T-cell (primary cell): ENCODE measurements at places on chromosomes 1 and 21.

GRCh38 chr1:32219022-32219421 is 3.1 kb downstream of the TMEM234 start:
- DNase-seq: no peak

GRCh38 chr1:163970151-163970550 is 588.8 kb upstream of the PBX1 start:
- DNase-seq: no peak

DNA sequence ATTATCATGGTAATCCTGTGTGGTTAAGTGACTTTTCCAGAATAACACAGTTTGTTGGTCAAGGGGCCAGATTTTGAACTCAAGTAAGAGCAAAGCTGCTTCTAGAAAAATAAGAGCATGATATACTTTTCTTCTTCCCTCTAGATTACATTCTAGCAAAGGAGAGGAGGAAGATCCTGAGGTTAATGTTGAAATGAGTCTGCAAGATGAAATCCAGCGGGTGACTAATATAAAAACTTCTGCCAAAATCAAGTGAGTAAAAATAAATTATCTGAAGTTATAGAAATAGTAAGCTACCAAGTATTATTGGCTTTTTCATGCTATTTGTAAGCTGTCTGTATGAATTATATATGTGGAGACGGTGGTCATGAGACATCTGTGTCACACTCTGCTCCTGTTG is 12.8 kb downstream of the WDR3 start:
- no peak for DNase-seq

- no peak for DNase-seq
Observed at GRCh38 chr1:225450491-225451191, 22.8 kb upstream of the LBR start.

- no peak for DNase-seq
Observed at GRCh38 chr1:54653036-54653435, 11.4 kb downstream of the MROH7 start.

GRCh38 chr1:34739613-34740012 is 15.2 kb upstream of the GJB5 start:
- no peak for DNase-seq

GRCh38 chr1:99331636-99332035 is 67.3 kb downstream of the PLPPR4 start:
- DNase-seq: no peak

DNA sequence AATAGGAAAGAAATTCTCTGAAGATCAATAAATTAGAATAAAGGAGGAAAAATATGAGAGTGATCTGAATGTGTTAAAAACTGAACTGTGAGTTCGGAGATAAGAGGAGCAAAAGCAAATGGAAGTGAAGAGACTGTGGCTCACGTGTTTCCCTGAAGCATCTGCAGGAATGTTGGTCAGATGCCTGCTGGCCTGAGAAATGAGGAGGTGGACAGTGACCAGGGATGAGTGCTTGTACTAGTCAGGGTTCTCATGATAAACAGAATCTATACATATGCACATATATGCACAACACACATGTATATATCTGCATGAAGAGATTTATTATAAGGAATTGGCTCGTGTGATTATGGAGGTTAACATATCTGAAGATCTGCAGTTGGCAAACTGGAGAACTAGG is 103.4 kb upstream of the TIAM1 start:
- DNase-seq: no peak

DNA sequence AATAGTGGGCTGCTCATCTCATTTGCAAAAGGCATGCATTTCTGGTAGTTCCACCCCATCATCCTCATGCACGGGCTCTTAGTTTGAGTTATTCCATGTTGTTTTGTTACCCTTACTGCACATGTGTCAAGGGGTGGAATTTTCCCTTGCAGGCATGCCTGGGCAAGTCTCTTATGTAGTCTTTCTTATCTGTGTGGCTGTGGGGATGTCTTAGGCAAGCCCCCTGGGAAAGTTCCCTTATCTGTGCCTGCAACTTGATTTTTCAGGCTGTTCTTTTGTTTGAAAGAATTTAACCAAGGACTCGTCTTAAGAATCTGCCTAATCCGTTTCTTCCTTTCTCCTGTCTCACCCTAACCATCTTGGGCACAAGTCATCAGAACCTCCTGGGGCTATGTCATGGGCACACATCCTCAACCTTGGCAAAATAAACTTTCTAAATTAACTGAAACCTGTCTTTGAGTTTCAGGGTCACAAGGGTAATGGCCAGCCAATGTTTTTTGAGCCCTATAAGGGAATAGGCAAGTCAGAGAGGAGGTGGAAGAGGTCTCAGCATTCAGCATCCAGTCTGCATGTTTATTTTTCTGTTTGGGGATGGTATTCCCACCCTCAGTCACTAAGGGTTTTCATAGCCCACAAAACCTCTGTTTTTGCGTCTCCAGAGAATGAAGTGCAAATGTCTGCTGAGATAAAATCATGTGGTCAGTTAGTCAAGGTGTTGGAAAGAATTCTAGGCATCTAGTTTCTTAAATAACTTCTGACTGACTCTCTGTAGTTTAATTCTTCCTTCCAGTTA is 579.7 kb downstream of the PLA2G4A start:
- DNase-seq: no peak
